Activated naive CD8-positive, alpha-beta T cell treated with anti-CD3 and anti-CD28 coated beads for 36 hours (primary cell): ENCODE measurements at places on chromosomes 13 and 19. TPM values are rescaled to one million over a fixed set of nuclear protein-coding genes. Genes with fewer than 3 reads are reported as not detected.

Gene FCHO1
- 35.8 TPM for total RNA-seq

Gene FPR3
- total RNA-seq = not detected

Gene FCGBP
- 8.0 TPM for total RNA-seq

Gene RGCC
- total RNA-seq = 117 TPM

DNA sequence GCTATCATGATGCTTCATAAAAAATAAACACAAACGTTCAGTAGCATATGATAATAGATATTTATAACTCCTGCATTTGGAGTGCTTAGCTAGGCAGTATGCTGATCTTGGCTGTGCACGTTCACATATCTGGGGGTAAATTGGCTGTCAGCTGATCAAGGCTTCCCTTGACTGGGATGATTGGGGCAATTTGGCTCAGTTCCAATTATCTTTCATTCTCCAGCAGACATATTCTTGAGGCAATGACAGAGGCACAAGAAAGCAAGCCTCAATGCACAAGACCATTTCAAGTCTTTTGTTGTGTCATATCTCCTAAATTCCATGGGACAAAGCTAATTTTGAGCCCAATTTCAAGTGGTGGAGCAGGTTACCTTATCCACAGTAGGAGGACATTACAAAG is 142.0 kb downstream of the DLEU7 start:
- H3K36me3 ChIP-seq = no peaks in the 10 kb centered on the region
- H3K27me3 ChIP-seq = no peaks in the 10 kb centered on the region
- no peak overlapping the region for H3K27ac ChIP-seq
- no peaks in the 10 kb centered on the region for H3K4me1 ChIP-seq
- DNase-seq = no peak

- peaks cover 29% of the 10 kb centered on the region for H3K4me1 ChIP-seq
- peak; percentile 23 for DNase-seq
- H3K36me3 ChIP-seq = peaks cover 32% of the 10 kb centered on the region
- H3K27ac ChIP-seq = peak overlapping the region; percentile 95
These were observed 521 bp upstream of the NUP58 start for GRCh38 chr13:25300861-25301346.

GRCh38 chr13:75325711-75326110 is 156.3 kb downstream of the TBC1D4 start:
- H3K4me3 ChIP-seq = peak overlapping the region; percentile 96
- peak overlapping the region; percentile 97 for H3K27ac ChIP-seq
- H3K27me3 ChIP-seq = no peaks in the 10 kb centered on the region
- peaks cover 20% of the 10 kb centered on the region for H3K36me3 ChIP-seq

DNA sequence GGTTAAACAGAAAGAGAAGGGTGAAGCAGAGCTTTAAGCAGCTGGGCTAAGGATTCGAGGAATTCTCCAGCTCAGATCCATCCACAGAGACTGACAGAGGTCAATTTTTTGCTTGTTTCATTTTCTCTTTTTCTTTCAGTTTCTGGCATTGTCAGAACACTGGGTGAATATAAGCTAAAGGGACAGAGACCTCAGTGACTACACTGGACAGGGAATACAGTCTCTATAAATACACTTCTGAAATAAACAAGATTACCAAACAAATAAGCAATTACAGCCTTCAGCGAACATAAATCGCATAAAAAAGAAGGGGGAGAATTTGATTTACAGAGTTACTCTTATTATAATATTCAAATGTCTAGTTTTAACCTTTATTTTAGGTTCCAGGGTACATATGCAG is 3.7 kb upstream of the ZNF441 start:
- H3K27me3 ChIP-seq = peaks cover 3% of the 10 kb centered on the region
- DNase-seq = no peak
- no peak overlapping the region for H3K4me3 ChIP-seq
- H3K4me1 ChIP-seq = peaks cover 10% of the 10 kb centered on the region
- no peak overlapping the region for H3K27ac ChIP-seq
- H3K36me3 ChIP-seq = peaks cover 2% of the 10 kb centered on the region

- H3K36me3 ChIP-seq = no peaks in the 10 kb centered on the region
- H3K4me3 ChIP-seq = no peak overlapping the region
- no peak for DNase-seq
- no peaks in the 10 kb centered on the region for H3K27me3 ChIP-seq
These were observed 1193.0 kb downstream of the PCDH9 start for GRCh38 chr13:66037096-66037495.

DNA sequence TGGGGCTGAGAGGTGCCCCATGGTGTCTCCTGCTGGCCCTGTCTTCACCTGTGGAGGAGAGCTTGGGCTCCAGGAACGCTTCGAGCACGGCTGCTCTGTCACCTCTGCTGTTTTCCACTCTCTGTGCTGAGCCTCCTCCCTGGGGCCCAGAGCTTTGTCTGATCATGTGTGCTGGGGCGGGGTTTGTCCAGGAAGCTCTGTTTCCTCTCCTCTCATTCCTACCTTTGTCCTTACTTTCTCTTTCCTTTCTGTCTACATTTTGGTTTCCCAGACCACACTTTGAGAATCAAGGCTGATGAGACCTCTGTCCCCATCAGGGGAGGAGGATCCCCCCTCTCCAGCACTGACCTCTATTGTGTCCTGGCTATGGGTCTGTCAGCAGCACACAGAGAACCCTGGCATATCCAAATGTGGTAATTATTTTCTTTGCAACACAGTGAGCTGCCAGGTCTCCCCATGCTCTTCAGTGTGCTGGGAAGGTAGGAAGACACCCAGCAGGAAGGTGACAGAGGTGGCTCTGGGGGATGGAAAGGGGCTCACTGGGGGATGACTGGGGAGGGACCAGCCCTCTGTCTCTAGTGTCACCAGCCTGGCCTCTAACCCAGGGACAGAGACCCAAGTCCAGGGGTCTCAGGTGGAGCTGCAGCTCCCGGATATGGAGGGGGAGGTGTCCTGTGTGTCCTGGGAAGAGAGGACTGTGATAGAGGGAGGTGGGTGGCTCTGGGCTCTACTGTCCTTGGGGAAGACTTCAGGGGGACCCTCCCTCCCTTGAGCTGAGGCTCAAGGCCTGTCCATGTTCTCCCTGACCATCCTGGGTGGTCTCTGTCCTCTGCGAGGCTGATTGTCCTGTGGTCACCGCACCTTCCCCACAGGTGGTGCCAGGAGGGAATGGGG is at the start of gene CEACAM1:
Gene CEACAM1, minus strand, starts transcription at position 128 of the 894 bp plus-strand sequence. Its CDS starts 107 bp downstream, at position 21.
- H3K27ac ChIP-seq = peak within 1 kb of the TSS; percentile 72
- no peaks in the 10 kb centered on the region for H3K27me3 ChIP-seq
- no peaks in the 10 kb centered on the region for H3K36me3 ChIP-seq
- peak; percentile 58 for DNase-seq
- H3K4me1 ChIP-seq = peaks cover 36% of the 10 kb centered on the region
- H3K4me3 ChIP-seq = peak within 1 kb of the TSS; percentile 70

DNA sequence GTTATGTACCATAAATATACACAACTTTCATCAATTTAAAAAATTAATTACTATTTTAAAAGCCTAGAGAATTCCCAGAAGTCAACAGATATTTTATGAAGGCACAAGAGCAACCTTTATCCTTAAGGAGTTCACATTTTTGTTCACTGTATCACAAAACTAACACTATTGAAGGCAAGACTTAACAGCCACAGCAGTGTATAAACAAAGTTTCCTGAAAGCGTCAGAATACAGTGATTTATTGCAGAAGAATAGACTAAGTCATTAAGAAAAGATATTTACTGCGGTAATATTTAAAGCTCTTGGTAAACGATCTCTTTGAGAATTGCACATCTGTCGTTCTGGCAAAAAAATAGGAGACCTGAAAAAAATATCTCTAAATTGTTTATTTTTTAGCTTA is 419.3 kb upstream of the NBEA start:
- H3K36me3 ChIP-seq = no peaks in the 10 kb centered on the region
- H3K4me3 ChIP-seq = no peak overlapping the region
- no peaks in the 10 kb centered on the region for H3K4me1 ChIP-seq
- no peaks in the 10 kb centered on the region for H3K27me3 ChIP-seq

GRCh38 chr19:9709305-9709704 is 34.4 kb upstream of the ZNF562 start:
- H3K4me3 ChIP-seq = no peak overlapping the region
- no peaks in the 10 kb centered on the region for H3K4me1 ChIP-seq
- peaks cover 3% of the 10 kb centered on the region for H3K27me3 ChIP-seq
- no peak for DNase-seq
- H3K27ac ChIP-seq = no peak overlapping the region

- peak overlapping the region; percentile 83 for H3K4me3 ChIP-seq
- DNase-seq = peak; percentile 38
- H3K27me3 ChIP-seq = peaks cover 15% of the 10 kb centered on the region
These were observed 9.2 kb downstream of the FGF14 start for GRCh38 chr13:102392481-102393209.

DNA sequence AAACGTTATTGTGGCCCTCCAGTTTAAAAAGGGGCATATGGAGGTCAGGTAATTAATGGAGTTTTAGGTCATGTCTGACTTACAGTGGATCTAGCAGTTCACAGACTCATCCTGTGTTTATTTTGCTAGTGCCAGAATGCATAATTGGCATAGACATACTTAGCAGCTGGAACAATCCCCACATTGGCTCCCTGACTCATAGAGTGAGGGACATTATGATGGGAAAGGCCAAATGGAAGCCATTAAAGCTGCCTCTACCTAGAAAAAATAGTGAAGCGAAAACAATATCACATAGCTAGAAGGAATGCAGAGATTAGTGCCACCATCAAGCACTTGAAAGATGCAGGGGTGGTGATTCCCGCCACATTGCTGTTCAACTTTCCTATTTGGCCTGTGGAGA is 610.7 kb downstream of the SLITRK5 start:
- no peaks in the 10 kb centered on the region for H3K4me1 ChIP-seq
- no peak for DNase-seq
- H3K27ac ChIP-seq = no peak overlapping the region
- no peaks in the 10 kb centered on the region for H3K27me3 ChIP-seq

DNA sequence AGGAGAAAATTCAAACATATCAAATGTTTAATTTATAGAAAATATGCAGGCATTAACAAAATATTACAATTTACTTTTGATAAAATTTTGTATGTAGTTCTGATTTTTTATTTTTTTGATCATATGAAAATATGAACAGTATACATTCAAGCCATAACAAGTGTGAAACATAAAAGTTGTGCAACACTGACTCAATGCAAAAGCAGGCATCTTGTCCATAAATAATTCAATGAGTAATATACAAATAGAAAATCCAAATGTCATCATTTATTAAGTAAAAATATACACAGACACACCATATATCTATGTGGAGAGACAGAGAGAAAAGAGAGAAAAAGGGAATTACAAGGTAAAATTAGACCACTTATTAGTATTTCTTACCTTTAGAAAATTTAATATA is 1183.9 kb downstream of the SLITRK1 start:
- H3K4me1 ChIP-seq = no peaks in the 10 kb centered on the region
- H3K4me3 ChIP-seq = no peak overlapping the region
- DNase-seq = no peak

- peaks cover 8% of the 10 kb centered on the region for H3K36me3 ChIP-seq
- DNase-seq = no peak
- H3K27me3 ChIP-seq = no peaks in the 10 kb centered on the region
These were observed 118.0 kb downstream of the ATP11A start for GRCh38 chr13:112807653-112808376.

DNA sequence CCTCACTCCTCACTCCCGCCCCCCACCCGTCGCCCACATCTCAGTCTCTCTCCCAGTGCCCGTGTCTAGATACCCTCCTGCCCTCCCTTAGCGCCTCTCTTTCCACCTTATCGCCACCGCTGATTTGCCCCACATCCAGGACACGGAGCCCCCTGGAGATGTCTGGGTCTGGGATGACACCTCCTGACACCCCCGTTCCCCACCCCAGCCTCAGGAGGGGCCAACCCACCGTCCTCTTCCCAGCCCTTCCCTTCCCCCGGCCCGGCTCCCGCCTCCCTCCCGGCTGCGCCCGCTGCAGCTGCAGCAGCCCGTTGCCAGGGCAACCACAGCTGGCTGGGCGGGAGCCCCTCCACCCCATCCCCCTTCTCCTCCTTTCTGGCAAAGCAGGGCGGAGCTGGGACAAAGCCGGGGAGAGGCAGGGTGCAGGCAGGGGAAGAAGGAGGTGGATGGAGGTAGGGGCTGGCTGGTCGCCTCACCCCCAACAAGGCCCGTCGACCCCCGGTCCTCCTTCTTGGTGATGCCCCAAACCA is 13.5 kb downstream of the DPF1 start:
- peaks cover 68% of the 10 kb centered on the region for H3K27me3 ChIP-seq
- H3K4me3 ChIP-seq = no peak overlapping the region
- peaks cover 18% of the 10 kb centered on the region for H3K4me1 ChIP-seq
- DNase-seq = no peak
- peaks cover 8% of the 10 kb centered on the region for H3K36me3 ChIP-seq
- no peak overlapping the region for H3K27ac ChIP-seq

DNA sequence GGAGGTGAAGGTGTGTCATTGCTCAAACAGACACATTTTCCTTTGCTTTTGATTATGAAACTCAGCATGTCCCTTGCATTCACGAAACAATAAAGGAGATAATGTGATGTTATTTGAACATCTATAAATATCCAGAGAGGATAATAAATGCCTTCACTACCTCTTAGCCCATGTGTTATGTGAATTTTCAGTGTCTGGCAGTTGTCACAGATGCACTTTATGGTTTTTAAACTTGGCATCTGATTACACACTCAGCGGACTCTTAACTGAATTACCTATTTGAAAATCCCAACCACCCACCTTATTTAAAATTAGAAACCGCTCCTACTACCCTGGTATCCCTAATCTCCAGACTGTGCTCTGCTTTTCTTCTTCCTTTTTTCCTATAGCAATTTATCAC is 254.2 kb downstream of the COG6 start:
- no peaks in the 10 kb centered on the region for H3K36me3 ChIP-seq
- H3K27ac ChIP-seq = no peak overlapping the region
- no peak for DNase-seq
- H3K4me3 ChIP-seq = no peak overlapping the region
